ENCODE measurements at places on chromosomes 2 and 18.

GRCh38 chr2:119475225-119475856 is 43.7 kb downstream of the TMEM37 start:
- peak; percentile 21 for DNase-seq

DNA sequence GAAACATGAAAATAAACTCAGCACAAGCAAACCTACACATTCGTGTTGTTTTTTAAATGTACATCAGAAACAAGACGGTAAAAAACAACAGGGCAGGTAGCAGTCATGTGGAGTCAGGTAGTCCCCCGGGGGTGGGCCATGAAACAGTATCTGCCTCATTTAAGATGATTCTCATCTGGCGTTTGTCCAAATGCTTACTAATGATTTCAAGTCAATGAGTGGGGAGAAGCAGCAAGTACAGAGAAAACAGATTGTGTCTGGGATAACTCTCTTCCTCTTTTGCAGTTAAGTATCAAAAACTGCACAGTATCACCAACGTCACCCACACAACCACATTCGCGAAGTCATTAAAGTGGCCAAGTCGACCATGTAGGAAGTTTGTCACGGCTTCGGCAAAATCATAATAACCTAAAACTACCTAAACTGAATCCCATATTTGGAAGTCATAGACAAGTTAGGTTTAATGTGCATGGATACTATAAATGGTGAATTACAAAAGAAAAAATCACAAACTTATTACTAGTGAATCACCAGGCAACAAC is 1.3 kb downstream of the LAPTM4A start:
- DNase-seq = peak; percentile 65

- DNase-seq = no peak
Observed at GRCh38 chr2:113895819-113896563, 6.1 kb downstream of the ACTR3 start.

- DNase-seq = no peak
Observed at GRCh38 chr2:8654483-8654882, 27.4 kb upstream of the ID2 start.

- DNase-seq = peak; percentile 30
Observed at GRCh38 chr18:13136904-13137669, 81.5 kb upstream of the LDLRAD4 start.

DNA sequence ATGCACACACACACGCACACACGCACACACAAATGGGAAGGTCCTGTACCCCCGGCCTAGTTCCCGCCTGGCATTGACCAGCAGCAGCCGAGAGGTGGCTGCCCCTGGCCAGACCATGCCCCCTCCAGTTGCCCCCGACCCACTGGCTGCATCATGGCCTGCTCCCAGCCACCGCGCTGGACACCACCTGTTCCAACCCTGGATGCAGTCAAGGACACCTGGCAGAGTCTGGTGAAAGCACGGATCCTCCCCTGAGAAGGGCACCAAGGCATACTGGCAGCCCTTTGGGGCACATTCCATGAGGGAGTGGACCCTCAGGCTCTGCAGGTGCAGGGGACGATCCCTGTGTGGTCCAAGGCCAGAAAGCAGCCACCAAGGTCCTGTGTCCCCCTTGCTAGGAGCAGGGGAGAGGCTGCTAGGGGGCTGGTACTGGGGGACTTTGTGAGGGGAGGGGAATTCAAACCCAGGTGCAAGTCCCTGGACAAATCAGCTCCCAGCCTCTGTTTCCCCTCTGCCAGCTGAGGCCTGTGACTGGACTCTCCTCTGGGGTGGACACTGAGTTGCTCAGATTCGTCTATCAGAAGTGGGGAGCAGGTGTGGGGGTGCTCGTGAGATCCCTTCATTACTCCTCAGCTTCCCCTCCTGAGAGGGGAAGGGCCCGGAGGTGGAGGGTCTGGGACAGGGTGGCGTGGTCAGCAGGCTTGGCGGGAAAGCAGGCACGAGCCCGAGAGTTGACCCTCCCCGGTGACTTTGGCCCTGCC is 3.5 kb downstream of the ESPNL start:
- no peak for DNase-seq

DNA sequence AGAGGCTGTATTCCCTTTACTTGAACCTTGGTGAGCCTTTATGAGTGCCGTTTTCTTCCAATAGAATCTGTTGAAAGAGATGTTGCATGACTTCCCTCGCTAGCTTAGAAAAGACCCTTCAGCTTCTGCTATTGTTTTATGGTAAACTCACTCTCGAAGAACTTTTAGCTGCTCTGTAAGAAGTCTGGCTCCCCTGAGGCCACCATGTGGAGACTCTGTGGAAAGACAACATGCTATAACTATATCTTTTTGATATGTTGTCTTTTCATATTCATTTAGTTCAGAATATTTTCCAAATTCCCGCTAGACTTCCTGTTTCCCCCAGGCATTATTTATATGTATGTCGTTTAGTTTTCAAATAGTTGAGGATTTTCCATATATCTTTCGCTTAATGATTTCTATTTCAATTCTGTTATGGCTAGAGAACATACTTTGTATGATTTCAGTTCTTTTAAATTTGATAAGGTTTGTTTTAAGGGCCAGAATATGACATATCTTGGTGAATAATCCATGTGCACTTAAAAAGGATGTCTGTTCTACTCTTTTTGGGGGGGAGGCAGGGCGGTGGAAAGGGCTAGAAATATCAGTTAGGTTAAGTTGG is 64.1 kb downstream of the PTPN4 start:
- DNase-seq = peak; percentile 75

DNA sequence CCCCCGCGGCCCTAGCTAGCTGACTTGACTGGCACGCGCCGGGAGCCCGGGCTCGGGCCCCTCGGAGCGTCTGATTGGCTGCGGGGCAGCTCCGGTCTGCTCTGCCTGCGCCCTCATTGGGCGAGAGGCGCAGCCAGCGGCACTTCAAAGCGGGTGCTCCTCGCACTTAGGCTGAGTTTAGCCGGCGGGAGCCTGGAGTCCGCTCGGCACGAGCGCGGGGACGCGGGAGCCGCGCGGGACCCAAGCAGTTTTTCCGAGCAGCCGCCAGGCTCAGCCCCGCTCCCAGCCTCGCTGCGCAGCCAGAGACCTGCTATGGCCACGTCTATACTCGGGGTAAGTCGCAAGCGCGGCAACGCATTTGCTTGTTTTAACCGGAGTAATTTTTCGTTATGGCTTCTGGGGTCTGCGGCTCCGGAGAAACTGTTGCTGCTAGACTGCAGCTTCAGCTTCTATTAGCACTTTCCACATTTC is at the start of gene SP9:
Gene SP9, plus strand, starts transcription at position 174 of the 471 bp plus-strand sequence. Its CDS starts 139 bp downstream, at position 313.
- peak; percentile 88 for DNase-seq

GRCh38 chr2:119864318-119864717 is 104.6 kb downstream of the PTPN4 start:
- DNase-seq = peak; percentile 41

GRCh38 chr18:6666012-6666685 is 63.4 kb upstream of the ARHGAP28 start:
- DNase-seq = no peak

GRCh38 chr2:152221839-152222238 is 46.3 kb upstream of the STAM2 start:
- DNase-seq = no peak

DNA sequence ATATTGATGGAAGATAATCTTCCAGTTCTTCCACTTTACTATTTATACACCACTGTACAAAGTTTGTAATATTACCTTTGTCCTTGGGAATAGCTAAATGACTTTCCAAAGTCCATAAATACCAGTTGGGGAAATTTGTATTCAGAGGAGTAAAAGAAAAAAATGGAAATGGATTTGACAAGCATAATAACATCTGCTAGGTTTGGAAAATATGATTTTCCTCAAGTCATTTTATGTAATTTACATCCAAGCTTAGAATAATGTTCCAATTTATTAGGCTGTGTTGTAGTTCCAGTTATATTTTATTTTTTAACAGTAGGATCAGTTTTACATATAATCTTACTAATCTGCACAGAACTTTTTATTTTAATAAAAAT is 563.0 kb upstream of the PKDCC start:
- no peak for DNase-seq

DNA sequence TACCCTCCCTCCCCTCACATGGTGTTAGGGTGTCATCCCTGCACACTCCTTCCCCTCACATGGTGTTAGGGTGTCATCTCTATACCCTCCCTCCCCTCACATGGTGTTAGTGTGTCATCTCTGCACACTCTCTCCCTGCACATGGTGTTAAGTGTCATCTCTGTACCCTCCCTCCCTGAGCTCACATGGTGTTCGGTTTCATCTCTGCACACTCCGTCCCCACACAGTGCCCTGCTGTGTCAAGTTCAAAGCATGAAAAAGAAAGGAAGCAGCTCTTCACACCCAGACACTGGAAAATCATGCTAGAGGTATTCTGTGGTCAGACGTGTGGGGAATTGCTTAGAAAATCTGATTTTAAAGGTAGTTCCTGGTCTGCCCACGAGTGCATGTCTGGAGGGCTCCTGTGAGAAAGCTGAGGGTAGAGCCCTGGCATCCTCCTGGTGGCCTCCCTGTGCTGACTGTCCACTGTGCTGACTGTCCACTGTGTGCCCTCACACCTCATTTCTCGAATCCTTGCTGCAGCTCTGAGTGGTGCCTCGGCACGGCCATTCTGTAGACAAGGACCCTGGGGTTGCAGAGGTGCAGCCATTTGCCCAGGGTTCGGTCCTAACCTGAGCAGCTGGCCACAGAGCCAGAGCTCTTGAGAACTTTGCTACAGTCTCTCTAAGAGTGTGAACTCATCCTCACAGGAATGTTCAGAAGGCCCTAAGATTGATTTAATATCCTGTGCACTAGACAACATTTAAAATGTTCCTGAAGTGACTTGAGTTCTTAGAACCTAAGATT is 69.1 kb upstream of the NFATC1 start:
- no peak for DNase-seq

- no peak for DNase-seq
Observed at GRCh38 chr2:5315512-5315911, 376.7 kb upstream of the SOX11 start.
